ENCODE measurements at places on chromosomes 2 and 18.

- DNase-seq, result no peak
Observed at GRCh38 chr2:133940134-133940533, 313.7 kb upstream of the MGAT5 start.

DNA sequence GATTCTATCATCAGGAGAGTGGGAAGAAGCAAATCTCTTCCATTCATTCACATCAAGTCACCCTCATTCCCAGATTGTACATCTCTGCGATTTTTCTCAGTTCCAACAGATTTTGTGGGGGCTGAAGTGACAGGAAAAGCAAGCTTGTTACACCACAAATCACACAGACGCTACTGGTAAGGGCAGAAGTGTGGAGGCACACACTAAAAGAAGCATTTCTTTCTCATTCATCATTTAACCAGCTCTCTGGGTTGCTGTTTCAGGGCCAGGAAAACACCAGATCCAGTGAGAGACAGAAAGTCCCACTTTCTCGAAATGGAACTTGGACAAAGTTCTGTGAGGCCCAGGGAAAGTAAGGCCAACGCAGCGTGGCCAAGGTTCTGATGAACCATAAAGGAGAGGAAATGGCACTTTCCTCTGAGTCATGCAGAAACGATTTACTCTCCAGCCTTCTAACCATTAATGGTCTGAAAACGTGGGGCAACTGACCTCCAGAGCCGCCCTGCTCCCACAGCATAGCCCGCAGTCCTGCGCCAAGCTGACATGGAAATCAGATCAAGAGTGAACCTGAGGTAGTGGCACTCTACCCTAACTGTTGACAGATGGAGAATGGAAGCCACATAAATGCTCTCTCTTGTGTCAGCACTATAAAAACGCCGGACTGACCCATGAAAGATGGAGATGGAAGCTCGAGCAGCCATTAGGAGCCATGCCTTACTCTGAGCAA lies 191.0 kb downstream of the C1D start:
- no peak for DNase-seq

DNA sequence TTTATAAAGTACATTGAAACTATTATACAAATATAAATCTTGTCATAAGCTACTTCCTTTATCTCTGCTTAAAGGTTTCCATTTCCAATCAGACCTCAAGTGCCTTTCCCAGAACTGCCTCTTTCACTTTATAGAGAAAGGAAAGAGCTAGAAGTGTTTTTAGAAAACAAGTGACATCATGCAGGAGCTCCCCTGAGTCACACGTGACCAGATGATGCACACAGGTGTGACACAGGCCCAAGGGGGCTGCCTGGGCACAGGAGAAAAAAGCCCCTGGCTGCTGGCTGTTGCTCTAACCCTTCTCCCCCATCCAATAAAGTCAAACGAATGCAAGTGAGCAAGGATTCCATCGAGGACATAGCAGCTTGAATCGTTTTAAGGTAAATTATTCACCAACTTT lies 21.4 kb upstream of the SH3BP4 start:
- no peak for DNase-seq

- DNase-seq, result peak; percentile 2
Observed at GRCh38 chr2:123513351-123513750, 511.7 kb upstream of the CNTNAP5 start.

- DNase-seq, result peak; percentile 82
Observed at GRCh38 chr2:27428978-27429541, 629 bp downstream of the NRBP1 start.

- peak; percentile 83 for DNase-seq
Observed at GRCh38 chr18:54776282-54776977, 51.8 kb upstream of the RAB27B start.

DNA sequence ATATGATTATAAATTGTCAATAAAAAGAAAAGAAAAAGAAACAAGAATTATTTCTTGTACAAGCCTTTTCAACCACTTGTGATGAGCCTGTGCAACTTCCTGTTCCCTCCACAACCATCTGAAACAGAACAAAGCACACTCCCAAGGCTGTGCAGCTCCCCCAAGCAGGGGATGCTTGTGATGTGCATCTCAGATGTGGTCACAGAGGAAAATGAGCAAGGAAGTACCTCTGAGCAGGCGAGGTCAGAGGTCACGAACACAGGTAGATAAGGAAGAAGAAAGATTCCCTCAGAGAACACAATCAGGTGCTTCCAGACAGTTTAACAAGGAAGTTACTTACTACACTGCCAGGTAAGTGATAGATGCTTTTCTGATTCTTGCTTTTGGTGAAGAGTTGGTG lies 274.8 kb upstream of the SLC39A10 start:
- no peak for DNase-seq

DNA sequence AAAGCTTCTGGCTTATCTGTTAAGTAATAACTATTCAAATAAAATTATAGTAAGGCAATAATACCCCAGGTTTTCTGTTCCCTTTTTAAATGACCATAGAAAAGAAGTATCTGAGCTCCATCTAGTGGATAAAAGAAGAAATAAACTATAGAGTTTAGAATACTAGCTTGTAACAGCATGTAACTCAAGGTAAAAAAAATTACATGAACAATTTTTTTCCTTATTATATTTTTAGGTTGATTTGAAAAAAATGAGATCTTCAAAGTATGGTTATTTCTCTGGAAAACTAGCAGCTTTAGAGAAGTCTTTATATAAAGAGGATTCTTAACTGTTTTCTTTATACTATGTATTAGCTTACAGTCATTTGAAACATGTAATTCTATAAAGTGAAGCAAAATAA lies 58.1 kb downstream of the NCKAP1 start:
- DNase-seq, result peak; percentile 64

DNA sequence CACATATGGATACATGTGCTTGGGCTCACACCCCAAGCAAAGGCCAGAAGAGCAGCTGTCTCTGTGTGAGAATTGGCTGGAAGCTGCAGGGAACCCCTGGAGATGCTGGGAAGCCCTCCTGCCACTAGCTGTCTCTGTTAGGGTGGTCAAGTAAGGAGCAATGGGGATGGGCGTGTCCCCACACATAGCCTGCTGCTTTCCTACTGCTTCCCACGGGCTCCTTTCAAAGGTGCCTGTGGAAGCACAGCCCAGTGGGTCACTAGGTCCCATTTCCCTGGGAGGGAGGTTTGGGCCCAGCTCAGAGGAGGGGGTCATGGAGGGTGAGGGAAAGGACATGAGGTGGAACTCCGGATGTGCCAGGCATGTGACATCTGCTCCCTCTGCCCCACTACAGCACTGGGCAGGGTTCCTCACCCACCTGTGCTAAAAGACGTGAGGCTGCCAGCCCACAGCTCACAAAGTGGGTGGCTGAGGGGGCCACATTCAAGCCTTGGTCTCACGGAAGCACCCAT lies 24.4 kb upstream of the MAL start:
- no peak for DNase-seq

- DNase-seq, result no peak
Observed at GRCh38 chr2:4947911-4948310, 744.3 kb upstream of the SOX11 start.

- DNase-seq, result no peak
Observed at GRCh38 chr18:70643812-70644211, 355.0 kb downstream of the SOCS6 start.

- no peak for DNase-seq
Observed at GRCh38 chr18:32468147-32468845, 2.4 kb downstream of the GAREM1 start.

GRCh38 chr2:27713201-27713600 lies 49.5 kb downstream of the SLC4A1AP start:
- DNase-seq, result no peak

DNA sequence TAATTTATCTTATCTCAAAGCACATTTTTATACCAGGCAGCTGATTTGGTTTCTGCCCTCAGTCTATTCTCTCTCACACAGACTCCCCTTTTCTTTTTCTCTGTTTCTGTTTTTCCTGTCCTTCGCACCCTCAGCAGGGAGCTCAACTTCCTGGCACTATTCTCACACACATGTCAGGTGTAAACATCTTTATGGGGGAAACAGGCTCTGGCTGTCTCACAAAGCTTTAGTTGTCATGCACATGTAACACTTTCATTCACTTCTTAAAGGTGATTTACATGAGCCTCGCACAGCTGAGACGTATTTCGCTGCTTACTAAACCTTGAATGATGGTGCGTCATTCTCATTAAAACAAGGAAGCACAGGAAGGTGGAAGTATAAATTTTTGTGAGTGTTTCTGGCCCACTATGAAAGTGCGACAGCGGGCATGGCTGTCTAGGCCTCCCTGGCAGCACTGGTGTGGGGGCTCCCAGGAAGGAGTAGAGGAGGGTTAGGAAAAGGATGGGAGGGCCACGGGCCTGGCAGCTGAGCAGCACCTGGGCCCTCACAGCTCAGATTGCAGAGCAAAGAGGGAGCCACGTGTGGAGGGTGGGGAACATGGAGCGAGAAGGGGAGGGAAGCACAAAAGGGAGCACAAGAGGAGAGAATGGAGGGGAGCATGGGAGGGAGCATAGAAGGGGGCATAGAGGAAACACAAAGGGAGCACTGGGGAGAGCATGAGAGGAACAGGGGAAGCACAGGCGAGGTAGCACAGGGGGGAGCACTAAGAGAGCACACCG lies 46.2 kb upstream of the SNTG2 start:
- no peak for DNase-seq

GRCh38 chr18:75246721-75247610 lies 36.4 kb downstream of the TSHZ1 start:
- peak; percentile 11 for DNase-seq
